Uterus (tissue), 4 donors: ENCODE measurements at places on chromosomes 6 and 20. TPM values are rescaled to one million over a fixed set of nuclear protein-coding genes. Genes with fewer than 3 reads are reported as not detected.

COL12A1 gene
- 423 TPM for total RNA-seq

GRCh38 chr6:116090251-116090650 lies 10.4 kb upstream of the NT5DC1 start:
- DNase-seq: no peak

DNA sequence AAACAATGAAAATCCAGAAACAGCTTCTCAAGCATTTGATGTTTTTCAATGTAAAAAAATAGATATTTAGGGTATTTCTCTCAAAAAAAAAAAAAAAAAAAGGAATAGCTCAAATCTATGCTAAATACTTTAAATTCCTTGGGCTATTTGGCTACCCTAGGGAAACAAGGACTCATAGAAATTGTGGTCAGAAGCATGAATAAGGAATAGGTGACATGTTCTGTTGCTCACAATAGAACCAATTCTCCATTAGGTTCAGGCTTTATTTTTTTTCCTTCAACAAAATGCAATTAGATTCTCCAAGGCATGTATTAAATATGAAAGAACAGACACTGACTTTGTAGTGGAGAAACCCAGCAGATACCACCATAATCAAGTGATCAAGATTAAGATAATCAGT lies 904.3 kb upstream of the FLRT3 start:
- no peak for DNase-seq

GRCh38 chr6:28638787-28639430 lies 113.2 kb downstream of the GPX5 start:
- DNase-seq: no peak

BEND3 gene
- 9.1 TPM for total RNA-seq

DNA sequence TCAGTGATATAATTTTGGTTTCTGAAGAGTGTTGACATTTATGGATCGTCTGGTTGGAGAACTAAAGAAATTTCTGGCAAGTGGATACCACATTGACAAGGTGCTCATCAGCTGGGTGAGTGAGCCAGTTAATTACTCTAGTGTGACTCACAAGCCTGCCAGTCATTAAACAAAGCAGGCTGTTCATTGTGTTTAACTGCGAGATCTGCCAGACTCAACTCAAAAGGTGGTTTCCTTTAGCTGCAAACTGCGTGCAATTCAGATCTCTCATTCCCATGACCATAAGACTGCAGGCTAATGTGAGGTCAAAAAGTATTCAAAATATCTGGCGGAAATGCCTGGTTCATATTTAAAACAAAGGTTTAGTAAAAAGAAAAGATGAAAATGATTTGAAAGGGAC lies 32.5 kb upstream of the IYD start:
- no peak for DNase-seq
